ENCODE measurements at places on chromosomes 12 and 14. TPM values are rescaled to one million over a fixed set of nuclear protein-coding genes. Genes with fewer than 3 reads are reported as not detected.

NKX2-8 gene
- 0.26 TPM for total RNA-seq

KRT77 gene
- not detected for total RNA-seq

PIANP gene
- not detected for total RNA-seq

DNA sequence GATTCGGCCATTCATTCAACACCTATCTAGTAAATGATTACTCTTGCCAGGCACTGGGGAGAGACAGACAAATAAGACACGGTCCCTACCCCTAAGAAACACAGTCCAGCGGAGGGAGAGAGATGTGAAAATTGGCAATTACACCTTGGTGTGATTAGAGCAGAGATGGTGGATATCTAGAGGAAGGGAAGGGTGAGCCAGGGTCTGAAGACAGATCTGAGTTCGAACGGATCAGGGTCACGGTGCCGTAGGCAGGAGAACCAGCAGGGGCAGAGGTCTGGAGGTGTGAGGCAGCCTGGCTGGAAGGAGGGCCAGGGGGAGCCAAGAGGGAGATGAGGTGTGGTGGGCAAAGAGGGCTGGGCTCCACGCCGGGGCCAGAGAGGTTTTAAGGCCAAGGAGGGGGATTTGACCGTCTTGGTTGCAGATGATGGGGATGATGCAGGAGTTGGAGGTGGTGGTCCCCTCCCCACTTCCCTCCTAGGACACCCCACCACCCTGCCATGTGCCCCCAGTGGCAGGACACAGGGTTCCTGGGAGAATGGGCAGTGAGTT is 27.1 kb downstream of the FAM222A start:
- DNase-seq, result no peak

DNA sequence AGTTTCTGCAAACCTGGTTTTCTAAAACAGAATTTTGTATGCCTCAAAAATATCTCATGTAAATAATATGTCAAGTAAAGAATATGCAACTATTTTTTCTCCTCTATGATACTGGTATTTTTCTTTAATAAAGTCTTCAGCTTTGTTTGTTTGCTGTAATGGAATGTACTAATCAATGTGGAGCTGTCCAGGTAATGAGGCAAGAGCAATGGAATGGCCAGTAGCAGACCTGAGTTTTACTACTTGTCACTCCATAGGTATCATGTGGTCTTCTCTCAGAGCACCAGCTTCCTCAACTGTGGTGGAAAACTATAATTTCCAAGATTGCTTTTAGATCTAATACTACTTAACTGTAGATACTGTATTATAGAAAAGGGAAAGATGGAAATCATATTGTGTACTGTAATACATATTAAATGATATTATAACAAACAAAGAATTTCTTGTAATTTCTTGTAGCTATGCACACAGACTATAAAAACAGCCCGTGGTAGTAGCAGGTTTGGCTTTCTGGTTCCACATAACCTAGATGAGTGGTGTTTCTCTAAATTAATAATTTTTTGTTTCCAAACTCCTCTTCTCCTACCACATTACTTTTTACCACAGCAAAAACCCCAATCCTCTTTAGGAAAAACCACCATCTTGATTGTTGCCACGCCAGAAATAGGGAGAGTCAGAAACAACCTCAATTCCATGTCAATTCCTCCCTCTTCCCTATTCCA is 70.6 kb downstream of the KIF21A start:
- no peak for DNase-seq

DNA sequence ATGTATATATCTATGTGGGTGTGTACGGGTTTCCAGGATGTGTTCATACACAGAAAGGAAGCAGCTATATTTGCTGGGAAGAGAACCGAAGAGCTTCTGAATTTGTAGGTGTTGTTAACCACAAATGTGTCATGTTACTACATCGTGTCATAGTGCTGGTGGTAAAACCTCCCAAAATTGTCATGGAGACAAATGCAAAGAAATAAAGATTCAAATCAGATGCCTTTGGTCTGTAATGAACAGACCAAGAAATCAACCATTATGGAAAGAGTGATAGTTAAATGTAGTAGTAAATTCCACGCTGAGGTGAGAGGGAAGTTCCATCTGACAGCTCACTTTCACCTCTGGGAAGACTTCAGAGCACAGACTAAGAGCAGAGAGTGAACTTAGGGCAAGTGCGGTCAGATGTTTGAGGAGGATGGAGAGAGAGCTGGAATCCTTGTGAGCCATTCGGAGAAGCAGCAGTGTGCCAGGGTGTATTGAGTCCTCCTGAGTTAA is 487.5 kb downstream of the TMEM121 start:
- DNase-seq, result no peak

- no peak for DNase-seq
Measured at GRCh38 chr12:33245434-33245833, 194.2 kb downstream of the SYT10 start.

GRCh38 chr14:65772466-65772865 is 359.9 kb downstream of the FUT8 start:
- DNase-seq, result no peak

- DNase-seq, result no peak
Measured at GRCh38 chr12:98883231-98883630, 238.1 kb downstream of the APAF1 start.

DNA sequence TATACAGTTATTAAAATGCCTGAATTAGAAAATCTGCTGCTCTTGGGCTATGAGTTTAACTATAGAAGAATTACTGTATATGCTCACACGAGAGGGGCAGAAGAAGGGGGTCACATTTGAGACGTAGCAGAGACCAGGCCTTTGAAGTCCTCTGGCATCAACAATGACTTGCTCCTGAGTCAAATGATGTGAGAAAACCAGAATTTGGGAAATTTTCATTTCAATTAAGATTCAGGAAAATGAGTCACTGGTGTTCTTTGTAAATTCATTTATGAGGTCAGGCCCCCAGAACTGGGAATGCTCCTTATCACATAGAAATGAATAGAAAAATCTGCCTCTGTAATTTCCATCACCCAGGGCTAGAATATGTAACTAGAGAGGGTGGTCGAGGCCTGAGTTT is 92.9 kb downstream of the APAF1 start:
- DNase-seq, result no peak

- no peak for DNase-seq
Measured at GRCh38 chr14:68639758-68640574, 152.9 kb downstream of the ZFP36L1 start.

GRCh38 chr14:20683125-20683890 is 1.1 kb upstream of the RNASE4 start:
- peak; percentile 87 for DNase-seq
